H4 (cell line): ENCODE measurements at places on chromosomes 13 and 19. TPM values are rescaled to one million over a fixed set of nuclear protein-coding genes. Genes with fewer than 3 reads are reported as not detected.

S1PR5 gene
- total RNA-seq = 1.0 and 1.7 TPM in 2 replicates

- no peak for DNase-seq
Observed at GRCh38 chr19:19160461-19161035, 9.5 kb downstream of the MEF2B start.

DNA sequence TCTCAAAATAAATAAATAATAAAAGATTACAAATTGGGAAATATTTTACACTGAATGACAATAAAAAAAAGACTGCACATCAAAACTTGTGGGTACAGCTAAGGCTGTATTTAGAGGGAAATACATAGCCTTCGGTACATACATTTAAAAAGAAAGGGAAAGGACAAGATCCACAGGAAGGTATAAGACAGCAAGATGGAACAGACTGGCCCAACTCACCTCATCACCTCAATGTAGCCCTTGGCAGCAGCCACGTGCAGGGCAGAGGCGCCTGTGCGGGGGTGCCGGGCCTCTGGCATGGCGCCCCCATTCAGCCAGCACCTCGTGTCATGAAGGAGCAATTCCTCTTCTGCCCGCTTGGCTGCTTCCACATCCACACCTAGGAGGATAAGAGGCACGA, 14.2 kb downstream of the PPP1R12C start:
- DNase-seq = no peak

CYP4F3 gene
- 0.08 and 0.17 TPM in 2 replicates for total RNA-seq

DNA sequence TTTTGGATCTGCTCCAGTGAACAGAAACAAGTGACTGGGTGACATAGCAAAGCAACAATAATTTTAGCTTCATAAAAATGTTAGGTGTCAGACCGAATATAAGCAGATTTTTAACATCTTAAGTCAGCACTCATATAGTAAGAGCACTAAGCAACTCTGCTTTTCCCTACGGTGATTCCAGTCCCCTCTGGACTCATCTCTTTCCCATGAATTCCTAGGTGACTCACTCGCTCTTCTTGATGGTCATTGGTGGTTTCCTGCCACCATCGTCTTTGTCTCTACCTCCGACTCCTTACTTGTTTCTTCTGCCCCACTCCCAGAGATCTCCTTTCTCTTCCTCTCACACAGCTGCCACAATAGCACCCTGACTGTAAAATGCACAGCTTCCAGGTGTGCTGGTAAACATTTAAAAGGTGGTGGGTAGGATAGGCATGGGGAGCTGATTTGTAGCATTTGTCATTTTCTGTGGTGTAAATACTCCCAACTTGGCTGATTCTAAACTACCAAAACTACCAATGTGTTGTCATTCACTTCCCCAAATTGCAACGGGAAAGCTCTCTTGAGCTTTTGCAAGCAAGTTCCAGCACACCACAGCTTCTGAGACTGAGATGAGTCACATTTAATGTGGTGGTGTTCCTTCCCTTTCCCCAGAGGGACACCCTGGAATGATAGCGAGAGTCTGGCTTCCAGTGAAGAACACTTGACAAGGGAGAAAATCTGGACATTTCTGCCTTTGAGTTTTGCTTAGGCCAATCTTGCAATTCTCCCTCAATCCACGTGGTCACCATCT, 42.8 kb upstream of the CLDN10 start:
- DNase-seq = peak; percentile 37

- no peak for DNase-seq
Observed at GRCh38 chr19:10043286-10043927, 30.1 kb downstream of the RDH8 start.

DNA sequence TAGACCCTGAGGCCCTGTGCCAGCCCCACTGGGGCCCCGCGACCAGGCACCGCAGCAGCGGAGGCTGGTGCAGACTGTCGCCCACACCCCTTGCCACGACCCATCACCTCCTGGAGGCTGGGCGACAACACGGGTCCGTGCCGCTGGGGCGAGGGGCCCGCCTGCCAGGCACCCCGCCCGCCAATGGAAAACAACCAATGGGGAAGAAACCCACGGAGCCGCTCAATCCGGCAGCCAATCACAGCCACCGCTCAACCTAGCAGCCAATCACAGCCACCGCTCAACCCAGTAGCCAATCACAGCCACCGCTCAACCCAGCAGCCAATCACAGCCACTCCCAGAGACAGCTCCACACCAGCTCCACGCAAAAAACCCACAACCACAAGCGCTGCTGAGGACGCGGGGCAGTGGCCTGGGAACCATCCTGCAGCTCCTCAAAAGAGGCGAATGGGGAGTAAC, 29.7 kb downstream of the GPX4 start:
- DNase-seq = no peak

GRCh38 chr13:29436291-29436690, 159.2 kb downstream of the SLC7A1 start:
- peak; percentile 39 for DNase-seq

DNA sequence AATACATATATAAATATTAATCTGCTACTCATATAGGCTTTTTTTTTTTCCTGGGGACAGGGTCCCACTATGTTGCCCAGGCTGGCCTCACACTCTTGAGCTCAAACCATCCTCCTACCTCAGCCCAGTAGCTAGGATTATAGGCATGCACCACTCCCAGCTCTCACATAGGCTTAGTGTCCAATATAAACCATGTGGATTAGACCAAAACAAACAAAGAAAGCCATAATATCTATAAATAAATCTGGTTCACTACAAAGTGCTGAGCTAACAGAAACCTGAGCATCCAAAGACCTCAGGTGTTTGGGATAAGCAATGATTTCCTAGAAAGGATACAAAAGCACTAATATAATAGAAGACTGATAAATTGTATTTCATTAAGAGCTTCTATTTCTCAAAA, 26.0 kb downstream of the TBC1D4 start:
- no peak for DNase-seq

CEBPA gene
- 2.7 and 4.3 TPM in 2 replicates for total RNA-seq

- peak; percentile 88 for DNase-seq
Observed at GRCh38 chr19:42113641-42114348, 18.5 kb downstream of the POU2F2 start.

GRCh38 chr13:97077341-97077740, 83.1 kb upstream of the OXGR1 start:
- no peak for DNase-seq

DNA sequence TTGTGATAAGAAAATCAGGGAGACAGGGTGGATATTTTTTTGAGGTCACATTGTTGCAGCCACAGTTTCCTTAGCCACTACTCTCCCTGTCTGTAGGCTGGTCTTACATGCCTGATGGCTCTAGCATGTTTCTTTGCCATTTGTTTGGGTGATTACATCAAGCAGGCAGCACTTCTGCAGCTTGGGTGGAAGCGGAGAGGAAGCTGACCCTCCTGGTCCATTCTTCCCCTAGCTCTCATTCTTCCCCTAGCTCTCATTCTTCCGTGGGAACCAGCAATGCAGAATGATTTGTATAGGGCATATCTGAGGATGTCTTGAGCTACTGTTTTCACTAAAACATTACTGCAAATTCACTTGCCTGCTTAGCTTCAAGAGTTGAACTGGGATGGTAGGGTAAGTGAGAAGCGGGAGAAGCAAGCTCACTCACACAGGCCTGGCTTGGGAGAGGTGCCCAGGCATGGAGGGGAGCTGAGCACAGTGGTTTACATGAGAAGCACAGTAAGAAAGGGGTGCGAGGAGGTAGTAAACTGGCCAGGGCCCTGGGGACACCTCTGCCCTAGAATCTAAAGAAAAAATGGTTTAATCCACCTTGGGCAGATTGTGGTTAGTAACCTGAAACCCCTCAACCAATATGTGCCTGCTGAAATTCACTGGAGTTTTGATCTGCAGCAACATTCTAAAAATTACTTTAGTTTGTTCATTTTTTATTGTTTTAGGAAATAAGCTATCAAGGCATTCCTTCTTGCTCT, 538.9 kb downstream of the RFC3 start:
- DNase-seq = no peak

FCAR gene
- total RNA-seq = not detected in 2 replicates

PNMA8A gene
- not detected in 2 replicates for total RNA-seq
